CD4-positive, alpha-beta T cell (primary cell): ENCODE measurements at places on chromosomes 7 and 10.
A peak's percentile ranks its signal among the peaks of the same experiment; 100 is the strongest.

GRCh38 chr10:69389827-69390490, 26.8 kb downstream of the TACR2 start:
- H3K4me1 ChIP-seq, result peaks cover 14% of the 10 kb centered on the region
- no peaks in the 10 kb centered on the region for H3K27me3 ChIP-seq
- H3K36me3 ChIP-seq, result peaks cover 72% of the 10 kb centered on the region
- no peak overlapping the region for H3K27ac ChIP-seq
- H3K4me3 ChIP-seq, result no peak overlapping the region
- no peak for DNase-seq

DNA sequence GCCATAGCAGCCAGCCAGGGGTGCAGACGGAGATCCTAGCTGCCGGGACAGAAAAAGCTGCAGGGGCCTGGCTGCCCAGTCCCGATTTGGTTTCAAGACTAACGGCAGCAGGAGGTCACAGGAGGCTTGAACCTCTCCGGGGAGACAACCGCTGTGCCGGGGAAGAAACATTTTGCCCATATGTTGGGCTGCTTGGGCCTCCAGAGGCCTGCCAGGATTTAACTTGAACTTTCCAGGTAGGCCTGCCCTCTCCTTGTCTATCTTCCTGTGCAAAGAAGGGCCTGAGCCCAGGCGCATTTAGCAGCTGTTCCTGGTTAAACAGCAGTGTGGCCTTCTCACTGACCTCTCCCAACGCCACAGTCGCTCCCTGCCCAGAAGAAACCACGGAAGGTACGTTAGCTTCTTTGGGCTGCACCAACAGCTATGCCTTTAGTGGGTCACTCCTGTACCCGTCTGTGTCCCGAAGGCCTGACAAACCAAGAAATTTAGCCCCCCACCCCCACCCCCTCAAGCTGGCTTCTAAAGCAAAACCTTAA, 17.1 kb upstream of the PTF1A start:
- no peak overlapping the region for H3K27ac ChIP-seq
- H3K4me1 ChIP-seq, result no peaks in the 10 kb centered on the region

- H3K27ac ChIP-seq, result no peak overlapping the region
- H3K27me3 ChIP-seq, result no peaks in the 10 kb centered on the region
- H3K4me3 ChIP-seq, result no peak overlapping the region
- peaks cover 24% of the 10 kb centered on the region for H3K4me1 ChIP-seq
Measured at GRCh38 chr10:46294641-46295220, 7.9 kb downstream of the ANTXRL start.

DNA sequence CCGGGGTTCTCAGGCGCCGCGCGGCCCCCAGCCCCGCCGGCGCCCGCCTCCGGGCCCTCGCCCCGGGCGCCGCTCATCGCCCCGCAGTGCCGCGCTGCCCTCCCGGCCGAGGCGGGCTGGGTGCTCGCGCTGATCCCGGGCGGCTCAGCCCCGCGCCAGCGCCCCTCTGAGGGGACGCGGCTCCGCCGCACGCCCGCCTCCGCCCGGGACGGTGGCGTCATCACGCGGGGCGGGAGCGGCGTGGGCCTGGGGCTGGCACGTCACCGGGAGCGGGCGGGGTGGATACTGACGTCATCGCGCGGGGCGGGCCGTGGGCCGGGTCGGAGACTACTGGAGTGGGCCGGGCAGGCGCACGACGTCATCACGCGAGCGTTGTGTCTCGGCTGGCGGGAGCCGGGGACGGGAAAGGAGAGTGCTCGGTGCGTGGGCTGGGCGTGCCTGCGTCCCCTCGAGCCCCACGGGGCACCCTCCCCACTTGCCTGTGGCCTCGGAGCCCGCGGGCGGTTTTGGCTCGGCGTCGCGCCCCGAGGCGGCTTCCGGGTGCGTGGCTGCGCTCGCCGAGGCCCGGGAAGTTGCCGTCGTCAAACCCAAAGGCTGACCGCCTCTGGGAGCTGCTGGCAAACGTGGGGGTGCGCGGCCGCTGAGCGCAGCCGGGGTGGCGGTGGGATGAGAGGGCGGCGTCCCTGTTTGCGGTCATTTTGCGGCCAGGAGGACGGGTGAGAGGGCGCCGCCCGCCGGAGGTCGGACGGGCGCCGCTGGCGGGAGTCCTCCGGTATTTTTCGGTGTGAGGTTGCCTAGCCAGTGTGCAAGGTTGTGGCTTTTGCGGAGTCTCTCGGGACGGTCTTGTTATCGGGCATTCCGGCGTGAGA, at the start of gene ESYT2:
ESYT2 (minus strand) TSS at position 168 of the 869 bp plus-strand sequence; CDS start at position 77, 91 bp downstream.
- H3K27me3 ChIP-seq, result no peaks in the 10 kb centered on the region
- H3K27ac ChIP-seq, result peak within 1 kb of the TSS; percentile 91
- peak; percentile 100 for DNase-seq
- H3K4me1 ChIP-seq, result peaks cover 33% of the 10 kb centered on the region
- H3K4me3 ChIP-seq, result peak within 1 kb of the TSS; percentile 83

- peaks cover 21% of the 10 kb centered on the region for H3K27me3 ChIP-seq
- no peak overlapping the region for H3K4me3 ChIP-seq
- H3K4me1 ChIP-seq, result no peaks in the 10 kb centered on the region
- H3K36me3 ChIP-seq, result no peaks in the 10 kb centered on the region
- no peak for DNase-seq
Measured at GRCh38 chr7:103437623-103438022, 8.4 kb downstream of the SLC26A5 start.

- H3K36me3 ChIP-seq, result peaks cover 76% of the 10 kb centered on the region
- H3K27ac ChIP-seq, result no peak overlapping the region
- no peaks in the 10 kb centered on the region for H3K27me3 ChIP-seq
- no peaks in the 10 kb centered on the region for H3K4me1 ChIP-seq
Measured at GRCh38 chr7:105625986-105626385, 44.7 kb upstream of the EFCAB10 start.

DNA sequence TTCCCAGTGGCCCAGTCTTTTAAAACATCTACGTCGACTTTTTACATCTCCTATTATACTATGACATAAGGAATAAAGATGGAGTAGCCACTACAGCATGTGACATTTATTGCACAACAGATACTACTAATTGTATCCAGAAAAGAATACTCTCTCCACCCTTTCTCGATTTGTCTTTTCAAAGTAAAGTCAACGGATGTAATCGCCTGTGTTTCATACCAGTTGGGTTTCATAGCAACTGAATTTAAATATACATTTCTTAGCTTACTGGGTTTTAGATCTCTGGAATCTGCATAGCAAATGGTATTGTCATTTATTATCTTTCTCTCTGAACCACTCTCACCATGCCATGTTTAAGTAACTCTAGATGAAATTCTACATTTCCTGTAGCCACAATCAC, 86.4 kb upstream of the TRIL start:
- H3K27ac ChIP-seq, result no peak overlapping the region
- H3K4me1 ChIP-seq, result no peaks in the 10 kb centered on the region
- H3K4me3 ChIP-seq, result no peak overlapping the region
- no peaks in the 10 kb centered on the region for H3K27me3 ChIP-seq

GRCh38 chr7:29471444-29472138, 92.0 kb upstream of the PRR15 start:
- no peak overlapping the region for H3K27ac ChIP-seq
- H3K27me3 ChIP-seq, result no peaks in the 10 kb centered on the region
- H3K4me1 ChIP-seq, result no peaks in the 10 kb centered on the region

DNA sequence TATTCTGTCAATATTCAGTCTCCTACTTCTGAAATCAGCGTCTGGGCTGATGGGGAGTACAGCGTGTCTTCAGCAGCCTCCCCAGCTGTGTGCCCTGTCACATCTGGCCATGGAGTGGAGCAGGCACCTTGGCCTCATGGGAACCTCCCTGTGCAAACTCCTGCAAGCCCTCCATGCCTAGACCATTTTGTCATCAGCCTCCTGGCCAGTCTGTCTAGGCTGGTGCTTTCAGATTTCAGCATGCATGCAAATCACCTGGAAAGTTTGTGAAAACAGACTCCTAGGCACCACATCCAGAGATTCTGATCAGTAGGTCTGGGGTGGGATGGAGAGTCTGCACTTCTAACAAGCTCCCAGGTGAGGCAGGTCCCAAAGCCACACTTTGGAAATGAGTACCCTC, 26.2 kb upstream of the CCSER2 start:
- no peak for DNase-seq
- no peak overlapping the region for H3K4me3 ChIP-seq

DNA sequence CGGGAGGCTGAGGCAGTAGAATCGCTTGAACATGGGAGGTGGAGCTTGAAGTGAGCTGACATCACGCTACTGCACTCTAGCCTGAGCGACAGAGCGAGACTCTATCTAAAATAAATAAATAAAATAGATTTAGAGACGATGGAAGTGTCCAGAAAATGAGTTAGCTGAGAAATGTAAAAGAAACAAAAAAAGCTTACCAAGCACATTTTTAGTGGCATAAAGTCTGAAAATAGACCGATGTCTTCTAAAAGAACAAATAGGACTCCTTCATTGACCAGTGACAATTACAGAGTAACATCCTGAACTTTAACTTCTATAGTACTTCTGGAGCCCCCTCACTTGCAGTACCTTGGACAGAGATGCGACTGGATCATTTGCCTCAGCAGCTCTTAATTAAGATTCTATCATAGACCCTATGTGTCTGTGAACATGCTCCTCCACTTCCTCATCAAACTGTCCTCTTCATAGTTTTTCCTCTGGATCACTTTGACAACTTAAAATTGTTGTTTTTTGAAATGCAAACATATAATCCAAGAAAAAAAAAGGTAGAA, 25.2 kb upstream of the SRPK2 start:
- no peak overlapping the region for H3K27ac ChIP-seq
- DNase-seq, result no peak
- no peak overlapping the region for H3K4me3 ChIP-seq
- H3K27me3 ChIP-seq, result no peaks in the 10 kb centered on the region

DNA sequence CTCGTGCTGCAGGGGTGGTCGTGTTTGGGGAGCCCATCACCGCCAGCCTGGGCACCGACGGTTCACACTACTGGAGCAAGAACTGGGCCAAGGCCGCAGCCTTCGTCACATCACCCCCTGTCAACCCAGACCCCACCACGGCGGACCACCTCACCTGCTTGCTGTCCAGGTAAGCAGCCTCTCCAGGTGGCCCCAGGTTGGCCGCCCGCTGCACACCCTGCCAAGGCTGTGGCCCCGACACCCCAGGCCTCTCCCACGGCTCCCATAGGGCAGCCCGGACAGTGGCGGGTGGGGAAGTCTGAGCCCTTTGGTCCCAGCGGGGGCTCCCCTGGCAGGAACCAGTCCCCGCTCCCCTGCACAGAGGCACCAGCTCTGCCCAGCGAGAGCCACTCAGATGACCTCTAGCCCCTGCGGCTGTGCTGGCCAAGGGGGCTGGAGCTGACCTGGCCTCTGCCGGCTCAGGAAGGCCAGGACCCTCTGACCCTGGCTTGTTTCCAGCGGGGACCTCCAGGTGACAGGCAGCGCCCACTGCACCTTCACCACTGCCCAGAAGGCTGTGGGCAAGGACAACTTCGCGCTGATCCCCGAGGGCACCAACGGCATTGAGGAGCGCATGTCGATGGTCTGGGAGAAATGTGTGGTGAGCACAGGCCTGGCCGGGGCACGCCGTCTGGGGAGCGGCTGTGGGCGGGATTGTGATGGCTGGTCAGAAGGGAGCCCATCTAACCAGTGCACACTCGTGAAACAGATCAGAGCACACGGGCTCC, 13.8 kb downstream of the DPYSL4 start:
- DNase-seq, result no peak
- H3K27ac ChIP-seq, result no peak overlapping the region
- H3K4me3 ChIP-seq, result no peak overlapping the region
- no peaks in the 10 kb centered on the region for H3K27me3 ChIP-seq

- no peaks in the 10 kb centered on the region for H3K4me1 ChIP-seq
- no peaks in the 10 kb centered on the region for H3K36me3 ChIP-seq
- H3K27ac ChIP-seq, result no peak overlapping the region
- no peak for DNase-seq
- no peak overlapping the region for H3K4me3 ChIP-seq
- no peaks in the 10 kb centered on the region for H3K27me3 ChIP-seq
Measured at GRCh38 chr7:51295440-51296245, 21.0 kb downstream of the COBL start.

GRCh38 chr7:78130446-78131215, 332.1 kb downstream of the PHTF2 start:
- H3K27me3 ChIP-seq, result peaks cover 6% of the 10 kb centered on the region
- no peak overlapping the region for H3K27ac ChIP-seq
- no peaks in the 10 kb centered on the region for H3K4me1 ChIP-seq

DNA sequence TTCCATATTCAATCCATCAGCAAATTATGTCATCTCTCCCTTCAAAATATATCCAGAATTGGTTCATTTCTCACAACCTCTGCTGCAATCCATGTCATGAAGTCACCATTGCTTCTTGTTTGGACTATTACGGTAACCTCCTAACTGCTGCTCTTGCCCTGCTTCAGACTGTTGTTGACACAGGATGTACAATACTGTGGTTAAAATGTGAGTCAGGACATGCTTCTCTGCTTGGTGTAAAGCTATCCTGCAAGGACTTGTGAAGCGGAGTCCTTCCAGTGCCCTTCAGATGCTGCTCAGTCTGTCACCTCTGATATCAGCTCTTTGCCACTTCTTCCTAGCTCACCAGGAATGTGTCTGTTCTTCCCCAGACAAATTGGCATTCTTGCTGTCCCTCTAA, 10.4 kb upstream of the NXPH1 start:
- H3K27ac ChIP-seq, result no peak overlapping the region
- DNase-seq, result no peak
- no peaks in the 10 kb centered on the region for H3K36me3 ChIP-seq
- peaks cover 5% of the 10 kb centered on the region for H3K27me3 ChIP-seq

- no peak overlapping the region for H3K27ac ChIP-seq
- no peaks in the 10 kb centered on the region for H3K4me1 ChIP-seq
- no peak overlapping the region for H3K4me3 ChIP-seq
- peaks cover 4% of the 10 kb centered on the region for H3K27me3 ChIP-seq
- no peak for DNase-seq
Measured at GRCh38 chr7:45609180-45609579, 35.0 kb downstream of the ADCY1 start.

DNA sequence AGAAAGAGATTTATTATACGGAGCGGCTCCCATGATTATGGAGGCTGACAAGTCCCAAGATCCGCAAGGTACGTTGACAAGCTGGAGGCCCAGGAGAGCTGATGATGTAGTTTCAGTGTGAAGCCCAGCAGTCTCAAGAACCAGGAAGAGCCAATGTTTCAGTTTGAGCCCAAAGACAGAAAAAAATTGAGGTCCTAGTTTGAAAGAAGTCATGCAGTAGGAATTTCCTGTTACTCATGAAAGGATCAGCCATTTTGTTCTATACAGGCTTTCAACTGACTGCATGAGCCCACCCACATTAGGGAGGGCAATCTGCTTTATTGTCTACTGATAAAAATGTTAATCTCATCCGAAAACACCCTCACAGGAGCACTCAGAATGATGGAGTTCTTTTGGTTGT, 51.5 kb downstream of the CCDC71L start:
- H3K27ac ChIP-seq, result no peak overlapping the region
- H3K36me3 ChIP-seq, result no peaks in the 10 kb centered on the region
- H3K4me1 ChIP-seq, result peaks cover 3% of the 10 kb centered on the region
- no peak overlapping the region for H3K4me3 ChIP-seq
- no peak for DNase-seq

- H3K4me1 ChIP-seq, result no peaks in the 10 kb centered on the region
- no peak for DNase-seq
- H3K4me3 ChIP-seq, result no peak overlapping the region
- no peaks in the 10 kb centered on the region for H3K27me3 ChIP-seq
- no peaks in the 10 kb centered on the region for H3K36me3 ChIP-seq
- H3K27ac ChIP-seq, result no peak overlapping the region
Measured at GRCh38 chr10:75922435-75922834, 491.0 kb downstream of the LRMDA start.
